ENCODE measurements at places on chromosomes 12 and 14. TPM values are rescaled to one million over a fixed set of nuclear protein-coding genes. Genes with fewer than 3 reads are reported as not detected.

DNA sequence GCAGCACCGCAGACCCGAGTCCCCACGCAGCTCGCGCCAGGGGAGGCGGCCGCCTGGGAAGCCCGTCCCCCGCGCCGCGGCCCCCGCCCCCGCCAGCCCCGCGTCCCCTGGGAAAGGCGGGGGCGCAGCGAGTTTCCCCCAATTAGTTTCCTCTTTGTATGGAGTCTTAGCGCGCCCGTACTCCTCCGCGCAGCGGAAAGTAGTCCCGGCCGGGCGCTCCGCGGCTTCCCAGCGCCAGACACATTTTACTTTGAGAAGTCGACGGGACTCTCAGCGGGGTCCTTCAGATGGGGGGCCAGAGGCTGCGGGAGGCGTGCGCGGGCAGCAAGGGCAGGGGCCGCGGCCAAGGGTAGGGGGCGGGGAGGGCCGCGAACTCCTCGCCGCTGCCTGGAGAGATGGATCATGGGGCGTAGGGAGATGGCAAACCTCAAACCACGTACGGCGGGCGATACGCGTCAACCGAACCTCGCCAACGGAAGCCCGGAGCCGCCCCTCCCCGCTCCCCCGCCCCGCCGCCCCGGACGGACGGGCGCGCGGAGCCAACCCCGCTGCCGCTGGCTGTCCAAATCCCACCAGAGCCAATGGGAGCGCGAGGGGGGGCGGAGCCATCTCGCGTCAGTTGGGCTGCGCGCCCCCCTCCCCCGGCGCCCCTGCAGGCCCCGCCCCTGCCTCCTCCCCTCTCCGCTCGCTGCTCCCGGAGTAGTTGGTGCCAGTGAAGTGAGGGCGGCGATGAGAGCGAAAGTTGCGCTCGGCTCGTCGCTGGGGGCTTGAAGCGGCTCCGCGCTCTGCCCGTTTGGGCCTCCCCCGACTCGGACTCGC lies at the start of gene RCOR1:
Gene RCOR1 (plus strand): TSS at position 706 of the 819 bp plus-strand sequence. CDS start 238 bp downstream, outside the sequence.
- peak; percentile 95 for DNase-seq

DNA sequence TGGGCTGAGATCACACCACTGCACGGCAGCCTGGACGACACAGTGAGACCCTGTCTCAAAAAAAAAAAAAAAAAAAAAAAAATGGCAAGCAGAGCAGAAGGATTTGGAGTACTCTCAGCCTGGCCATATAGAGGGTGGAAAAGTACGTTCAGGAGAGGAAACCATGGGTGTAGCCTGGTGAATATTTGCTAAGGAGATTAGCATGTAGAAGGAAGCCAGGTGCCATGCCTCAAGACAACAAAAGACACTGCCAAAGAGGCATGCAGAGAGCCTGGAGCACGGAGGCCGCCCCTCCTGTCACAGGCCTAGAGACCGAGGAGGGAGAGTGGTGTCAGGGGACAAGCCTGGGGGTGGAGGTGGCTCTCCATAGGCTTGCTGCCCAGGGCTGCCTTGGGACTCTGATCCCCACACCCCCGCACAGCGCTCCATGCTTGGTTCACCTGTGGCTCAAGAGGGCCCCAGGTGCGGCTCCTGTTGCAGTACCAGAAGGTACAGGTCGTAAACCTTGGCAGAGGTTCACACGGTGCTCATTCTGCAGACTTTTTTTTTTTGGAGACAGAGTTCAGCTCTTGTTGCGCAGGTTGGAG lies 27.9 kb upstream of the DEGS2 start:
- no peak for DNase-seq

- no peak for DNase-seq
Observed at GRCh38 chr14:92105073-92105892, 1.1 kb downstream of the ATXN3 start.

DNA sequence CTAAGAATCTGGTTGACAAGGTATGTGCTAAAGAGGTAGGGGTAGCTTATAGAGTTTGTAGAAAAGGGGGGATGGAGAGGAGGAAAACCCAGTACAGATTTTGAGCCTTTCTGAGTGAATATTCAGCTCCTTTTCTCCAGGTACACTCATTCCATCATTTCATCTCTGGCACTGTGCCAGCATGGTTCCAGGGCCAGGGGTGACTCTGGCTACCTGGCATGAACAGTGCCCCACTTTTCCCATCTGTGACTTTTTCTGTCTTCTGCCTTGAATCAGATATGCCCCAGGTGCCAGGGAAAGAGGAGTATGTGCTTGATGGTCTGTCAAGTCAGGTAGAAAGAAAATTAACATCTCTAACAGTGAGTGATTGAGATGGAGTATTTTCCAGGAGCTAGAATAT lies 175.7 kb downstream of the CACNA1C start:
- DNase-seq = no peak

- no peak for DNase-seq
Observed at GRCh38 chr14:85535991-85536832, 6.3 kb downstream of the FLRT2 start.

Gene PRIMA1
- total RNA-seq = 2.1 TPM

DNA sequence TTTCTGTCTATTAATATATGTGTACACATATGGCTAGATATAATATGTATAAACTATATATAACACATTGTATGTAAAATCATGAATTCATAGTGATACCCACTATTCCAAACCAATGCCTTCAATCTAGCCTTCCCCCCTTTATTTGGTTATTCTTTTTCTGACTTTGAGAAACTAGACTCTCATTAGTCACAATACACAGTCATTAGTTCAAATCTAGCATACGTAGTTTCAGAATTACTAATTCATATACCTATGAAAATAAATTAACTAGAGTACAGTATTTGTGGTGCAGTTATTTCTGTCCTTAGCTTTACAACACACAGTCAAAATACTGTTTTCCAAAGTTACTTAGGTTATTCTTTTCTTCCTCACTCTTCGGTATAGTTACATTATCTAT lies 268.2 kb downstream of the DPF3 start:
- no peak for DNase-seq

All from neural crest cell (in vitro differentiated cells).